ENCODE measurements at places on chromosomes 5 and 9. TPM values are rescaled to one million over a fixed set of nuclear protein-coding genes. Genes with fewer than 3 reads are reported as not detected.

PRR16 gene
- total RNA-seq: 4.2 TPM

UNC13B gene
- 49.5 TPM for total RNA-seq

SOX30 gene
- total RNA-seq: 0.52 TPM

- no peak for DNase-seq
These were observed 92.5 kb downstream of the EBF1 start for GRCh38 chr5:159007235-159007634.

GRCh38 chr9:117511852-117512481 lies 97.1 kb upstream of the ASTN2 start:
- DNase-seq: no peak

GRCh38 chr5:58987193-58987592 lies 404.3 kb downstream of the RAB3C start:
- DNase-seq: no peak

DNA sequence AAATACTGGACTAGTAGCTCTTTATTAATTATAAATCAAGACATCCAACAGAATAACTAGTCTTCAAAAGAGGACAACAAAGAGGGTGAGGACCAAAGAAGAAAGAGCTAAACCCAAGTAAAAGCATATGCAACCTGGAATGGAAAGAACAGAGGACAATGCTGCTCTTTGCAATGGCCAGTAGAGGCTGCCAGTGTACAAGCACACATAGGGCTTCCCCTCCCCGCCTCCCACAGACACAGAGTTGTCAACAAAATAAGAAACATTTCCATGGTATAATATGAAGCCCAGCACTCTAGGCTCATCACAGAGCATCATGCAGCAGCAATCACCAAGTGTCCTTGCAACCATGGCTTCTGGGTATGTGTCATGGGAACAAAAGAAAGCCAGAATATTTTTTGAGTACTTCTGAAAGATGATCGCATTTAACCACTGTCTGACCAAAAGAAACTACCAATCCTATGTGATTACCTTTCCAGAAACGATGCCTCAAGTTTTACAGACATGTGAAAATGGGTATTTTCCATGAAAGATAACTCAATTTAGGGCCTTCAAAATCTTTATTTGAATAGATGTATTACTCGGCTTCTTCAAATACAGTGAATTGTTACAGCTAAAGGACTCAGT lies 58.1 kb downstream of the RFX3 start:
- DNase-seq: peak; percentile 62

PLAC8L1 gene
- total RNA-seq: 1.1 TPM

BTNL8 gene
- not detected for total RNA-seq

GRCh38 chr9:27053369-27054022 lies 48.0 kb upstream of the LRRC19 start:
- no peak for DNase-seq

- DNase-seq: no peak
These were observed 8.3 kb downstream of the FABP6 start for GRCh38 chr5:160237571-160238093.

STING1 gene
- 71.5 TPM for total RNA-seq

DNA sequence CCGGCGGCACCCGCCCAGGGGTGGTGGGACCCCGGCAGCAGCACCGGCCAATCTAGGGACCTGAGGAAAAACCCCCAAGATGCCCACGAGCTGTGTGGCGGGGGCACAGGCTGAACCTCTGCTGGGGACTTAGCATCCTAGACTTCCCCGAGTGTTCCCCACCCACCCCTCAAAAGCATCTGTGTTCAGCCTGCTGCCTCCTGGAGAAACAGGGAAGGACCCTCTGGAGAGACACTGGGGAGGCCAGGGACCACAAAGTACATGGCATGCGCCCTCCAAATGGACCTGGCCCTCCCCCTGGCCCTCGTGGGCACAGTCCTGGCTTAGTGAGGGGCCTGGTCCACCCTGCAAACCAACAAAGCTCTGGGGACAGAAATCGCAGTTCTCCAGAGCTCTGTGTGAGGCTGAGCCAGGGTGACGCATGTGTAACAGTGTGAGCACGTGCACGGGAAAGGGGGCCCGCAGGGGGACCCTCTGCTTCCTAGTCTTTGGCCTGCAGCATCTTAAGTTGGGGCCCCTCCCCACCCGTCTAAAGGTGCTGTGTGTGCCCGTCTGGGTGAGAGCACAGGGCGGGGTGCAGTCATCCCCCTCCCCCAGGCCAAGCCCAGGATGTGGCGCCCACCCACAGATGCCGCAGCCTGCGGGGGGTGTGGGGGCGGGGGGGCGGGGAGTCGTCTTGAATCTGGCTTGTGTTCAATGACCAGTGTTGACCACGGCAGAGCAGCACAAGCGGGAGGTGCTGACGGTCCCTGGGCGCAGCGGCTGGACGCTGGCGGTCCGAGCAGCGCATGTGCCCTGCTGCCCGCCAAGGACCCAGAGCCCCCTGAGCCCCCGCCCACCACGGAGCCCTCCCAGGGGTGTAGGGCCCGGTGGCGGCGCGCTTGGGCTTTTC lies 672 bp upstream of the KCNT1 start:
- DNase-seq: no peak

GRCh38 chr5:82376307-82376706 lies 98.2 kb upstream of the RPS23 start:
- no peak for DNase-seq

DNA sequence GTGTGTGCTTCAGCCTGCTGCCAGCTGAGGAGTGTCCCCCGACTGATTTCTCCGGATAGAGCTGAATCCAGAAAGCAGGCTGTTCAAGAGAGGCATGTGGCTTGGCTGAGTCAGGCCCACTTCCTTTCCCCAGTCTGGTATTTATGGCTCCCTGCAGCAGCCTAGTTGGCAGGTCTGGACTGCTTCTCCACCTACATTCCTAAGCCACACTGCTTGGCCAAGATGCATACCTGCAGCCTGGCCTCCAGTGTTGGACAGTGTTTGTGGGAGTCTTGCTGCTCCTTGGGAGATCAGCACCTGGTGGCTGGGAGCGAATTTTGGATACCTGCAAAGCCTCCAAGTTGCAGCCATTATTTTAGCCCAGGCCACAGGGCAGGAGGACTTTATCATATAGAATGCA lies 670.8 kb downstream of the ACTL7B start:
- DNase-seq: peak; percentile 60

- DNase-seq: no peak
These were observed 160.0 kb upstream of the ITGA1 start for GRCh38 chr5:52627740-52628139.

GRCh38 chr5:14450018-14450524 lies 131.5 kb upstream of the OTULINL start:
- DNase-seq: no peak

- no peak for DNase-seq
These were observed 13.2 kb downstream of the GZMK start for GRCh38 chr5:55037046-55037771.

ELOVL7 gene
- total RNA-seq: 16.7 TPM

- no peak for DNase-seq
These were observed 21.4 kb downstream of the GARNL3 start for GRCh38 chr9:127285965-127286364.

FOXD4L3 gene
- total RNA-seq: not detected

DNA sequence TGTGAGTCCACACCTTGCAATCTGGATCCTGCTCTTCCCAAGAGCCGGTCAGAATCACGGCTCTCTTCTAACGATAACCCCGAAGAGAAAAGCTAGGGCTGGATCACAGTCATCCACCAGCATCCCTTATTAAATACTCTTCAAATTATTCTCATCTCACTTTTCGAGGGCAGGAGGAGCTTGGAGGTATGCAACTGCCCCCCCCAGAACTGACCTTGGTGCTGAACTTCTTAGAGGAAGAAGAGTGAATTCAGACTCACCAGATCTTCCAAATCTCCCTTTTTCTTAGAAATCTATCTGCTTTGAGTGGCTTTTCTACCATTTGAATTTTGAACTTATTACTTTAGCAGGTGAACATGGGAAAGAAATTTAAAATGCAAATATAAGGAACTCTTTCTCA lies 75.7 kb downstream of the MED10 start:
- no peak for DNase-seq

TEK gene
- total RNA-seq: 13.1 TPM

- DNase-seq: peak; percentile 57
These were observed at the start of gene GGTA1 for GRCh38 chr9:121499427-121500164. TSS of gene GGTA1 (minus strand) at chr9:121499844. CDS start at chr9:121467922, 31,922 bp downstream.

SPINK7 gene
- not detected for total RNA-seq

GRCh38 chr5:58231041-58231440 lies 228.8 kb downstream of the PLK2 start:
- no peak for DNase-seq

GRCh38 chr5:27437594-27438200 lies 399.3 kb upstream of the CDH9 start:
- DNase-seq: no peak

EXOSC2 gene
- total RNA-seq: 29.7 TPM
